ENCODE measurements at places on chromosomes 1 and 21.

DNA sequence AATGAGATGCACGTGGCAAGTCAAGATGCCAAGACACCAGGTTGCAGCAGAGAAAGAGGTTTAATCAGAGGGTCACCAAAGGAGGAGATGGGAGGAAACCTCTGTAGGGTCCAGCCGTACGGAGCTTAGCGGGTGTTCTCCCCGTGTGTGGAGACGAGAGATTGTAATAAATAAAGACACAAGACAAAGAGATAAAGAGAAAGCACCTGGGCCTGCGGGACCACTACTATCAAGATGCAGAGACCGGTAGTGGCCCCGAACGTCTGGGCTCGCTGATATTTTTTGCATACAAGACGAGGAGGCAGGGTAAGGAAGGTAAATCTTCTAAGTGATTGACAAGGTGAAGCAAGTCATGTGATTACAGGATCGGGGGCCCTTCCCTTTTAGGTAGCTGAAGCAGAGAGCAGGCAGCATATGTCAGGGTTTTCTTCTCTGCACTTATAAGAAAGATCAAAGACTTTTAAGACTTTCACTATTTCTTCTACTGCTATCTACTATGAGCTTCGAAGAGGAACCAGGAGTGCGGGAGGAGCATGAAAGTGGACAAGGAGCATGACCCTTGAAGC, 41.2 kb upstream of the TDRD10 start:
- no peak for DNase-seq

GRCh38 chr1:37720231-37721130, 28.2 kb downstream of the CDCA8 start:
- DNase-seq: no peak

- DNase-seq: no peak
Measured at GRCh38 chr1:48027533-48027835, 30.3 kb upstream of the TRABD2B start.

GRCh38 chr1:119656410-119656955, 8.4 kb upstream of the ZNF697 start:
- no peak for DNase-seq

DNA sequence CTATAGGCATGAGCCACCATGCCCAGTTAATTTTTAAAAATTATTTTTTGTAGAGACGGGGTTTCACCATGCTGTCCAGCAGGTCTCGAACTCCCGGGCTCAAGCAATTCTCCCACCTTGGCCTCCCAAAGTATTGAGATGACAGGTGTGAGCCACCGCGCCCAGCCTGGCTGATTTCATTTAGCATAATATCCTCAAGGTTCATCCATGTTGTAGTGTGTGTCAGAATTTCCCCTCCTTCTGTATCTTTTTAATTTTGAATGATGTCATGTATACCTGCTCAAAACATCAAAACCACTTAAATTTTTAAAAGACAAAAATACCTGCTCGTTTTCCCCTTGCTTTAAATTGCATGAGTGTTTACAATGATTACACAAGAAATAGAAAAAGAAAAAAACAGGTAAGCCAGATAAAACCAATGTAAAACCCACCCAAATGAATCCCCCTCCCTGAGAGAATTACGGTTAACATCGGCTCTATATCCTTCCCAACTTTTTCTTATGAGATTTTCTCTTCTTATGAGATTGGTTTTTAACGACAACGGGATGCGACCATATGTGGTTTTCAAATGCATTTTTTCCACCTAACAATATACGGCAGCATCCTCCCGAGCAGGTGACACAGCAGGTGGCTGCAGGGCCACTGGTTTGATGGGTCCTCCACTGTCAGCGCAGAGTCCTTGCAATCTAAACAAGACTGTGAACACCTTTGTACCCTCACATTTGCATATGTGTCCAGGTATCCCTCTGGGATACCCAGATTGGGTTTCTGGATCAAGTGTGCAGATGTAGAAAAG, 22.1 kb downstream of the IFFO2 start:
- DNase-seq: no peak

- DNase-seq: peak; percentile 87
Measured at GRCh38 chr1:173477286-173478093, at the start of gene PRDX6. TSS of gene PRDX6 (plus strand) at chr1:173477335. CDS start at chr1:173477398, 63 bp downstream.

- no peak for DNase-seq
Measured at GRCh38 chr1:28371010-28371377, 1.5 kb downstream of the PHACTR4 start.

- no peak for DNase-seq
Measured at GRCh38 chr21:29656504-29657239, 283.1 kb downstream of the GRIK1 start.

GRCh38 chr1:19577561-19577960, 66.5 kb upstream of the NBL1 start:
- DNase-seq: no peak

DNA sequence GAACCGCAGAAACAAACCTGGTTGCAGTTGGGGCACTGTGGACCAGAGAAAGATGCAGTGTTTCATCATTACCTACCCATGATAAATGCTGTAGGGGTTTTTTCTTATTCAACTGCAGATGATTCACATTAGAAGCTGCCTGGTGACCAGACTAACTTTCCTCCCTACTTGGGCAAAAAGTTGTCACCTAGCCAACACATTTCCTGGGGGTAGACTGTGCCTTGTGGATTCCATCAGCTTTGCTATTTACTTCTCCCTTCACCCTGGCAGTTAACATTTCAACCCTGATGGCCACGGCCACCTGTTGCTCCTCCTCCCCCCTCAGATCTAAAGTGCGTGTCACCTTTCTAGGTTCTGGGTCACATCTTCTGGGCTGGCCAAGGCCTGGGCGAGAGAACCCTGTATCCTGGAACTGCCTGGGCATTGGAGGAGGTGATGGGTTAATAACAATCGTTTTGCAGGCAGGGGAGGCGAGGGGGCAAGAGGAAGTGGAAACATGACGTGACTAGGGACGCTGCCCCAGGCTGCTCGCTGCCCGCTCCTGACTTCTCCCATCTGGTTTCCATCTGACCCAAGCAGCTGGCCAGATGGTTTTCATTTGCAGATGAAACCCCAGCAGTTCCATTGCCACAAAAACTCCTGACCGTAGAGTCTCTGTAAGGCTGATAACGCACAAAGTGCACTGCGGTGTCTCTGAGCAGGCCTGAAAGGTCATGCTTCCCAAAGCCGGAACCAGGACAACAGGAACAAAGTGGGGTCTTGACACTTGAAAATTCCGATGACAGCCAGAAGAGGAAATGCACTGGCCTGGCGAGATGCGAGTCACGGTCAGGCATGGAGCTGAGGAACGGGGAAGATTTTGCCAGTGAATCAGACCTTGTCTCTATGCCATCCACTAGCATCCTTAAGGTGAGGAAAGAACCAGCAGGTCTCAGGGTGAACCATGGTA, 36.6 kb downstream of the CAPZB start:
- DNase-seq: no peak

- no peak for DNase-seq
Measured at GRCh38 chr1:153698020-153698922, 19.8 kb downstream of the NPR1 start.

DNA sequence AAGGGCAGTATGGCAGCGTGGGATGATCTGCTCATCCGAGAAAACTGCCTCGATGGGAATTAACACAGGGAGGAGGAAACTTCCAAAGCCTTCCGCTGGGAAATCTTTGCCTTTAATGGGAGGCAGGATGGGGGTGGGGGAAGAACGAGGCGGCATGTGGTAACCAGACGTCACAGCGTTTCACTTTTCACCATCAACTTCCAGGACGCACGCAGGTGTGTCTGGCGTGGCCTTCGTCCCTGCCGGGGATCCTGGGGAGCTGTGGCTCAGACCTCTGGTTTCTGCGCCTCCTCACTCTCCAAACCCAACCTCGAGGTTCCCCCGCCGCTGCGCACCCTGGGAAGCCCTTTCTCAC, 282 bp downstream of the RSPH1 start:
- DNase-seq: peak; percentile 46

DNA sequence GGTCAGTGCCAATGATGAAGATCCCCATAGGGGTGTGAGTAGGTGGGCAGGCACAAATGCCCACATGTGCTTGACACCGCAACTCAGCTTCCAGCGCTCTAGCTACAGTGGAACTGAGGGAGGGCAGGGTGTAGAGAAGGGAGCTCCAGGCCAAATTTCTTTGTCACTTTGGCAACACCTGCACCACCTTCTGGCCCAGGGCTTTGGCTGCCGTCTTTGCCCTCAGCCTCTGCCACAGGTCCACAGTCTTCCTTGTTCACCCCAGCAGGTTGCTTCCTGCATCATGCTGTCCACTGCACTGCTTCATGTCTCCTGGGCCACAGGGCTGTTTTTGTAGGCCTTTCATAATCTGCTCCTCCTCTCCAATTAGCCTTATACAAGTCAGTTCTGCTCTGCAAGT, 20.4 kb upstream of the FMOD start:
- DNase-seq: no peak

DNA sequence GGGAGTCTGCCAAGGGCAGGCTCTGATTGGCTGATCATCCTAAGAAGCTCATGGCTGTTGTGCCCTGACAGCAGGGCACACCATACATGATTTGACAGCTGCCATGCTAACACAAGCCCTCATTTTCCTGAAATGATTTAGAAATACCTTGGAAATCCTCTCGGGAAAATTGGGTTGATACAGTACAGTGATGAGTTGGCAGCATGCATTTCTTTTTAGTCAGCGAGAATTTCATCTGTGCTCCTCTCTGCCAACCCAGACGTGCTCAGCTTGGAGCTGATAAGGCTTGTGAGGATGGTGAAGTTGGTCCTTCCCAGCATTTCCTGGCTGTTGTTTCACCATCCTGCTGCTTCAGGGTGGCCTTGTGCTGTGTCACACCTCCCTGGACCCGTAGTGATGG, 22.6 kb upstream of the KCNQ4 start:
- no peak for DNase-seq

- DNase-seq: no peak
Measured at GRCh38 chr1:160630523-160631451, 16.1 kb downstream of the SLAMF1 start.

DNA sequence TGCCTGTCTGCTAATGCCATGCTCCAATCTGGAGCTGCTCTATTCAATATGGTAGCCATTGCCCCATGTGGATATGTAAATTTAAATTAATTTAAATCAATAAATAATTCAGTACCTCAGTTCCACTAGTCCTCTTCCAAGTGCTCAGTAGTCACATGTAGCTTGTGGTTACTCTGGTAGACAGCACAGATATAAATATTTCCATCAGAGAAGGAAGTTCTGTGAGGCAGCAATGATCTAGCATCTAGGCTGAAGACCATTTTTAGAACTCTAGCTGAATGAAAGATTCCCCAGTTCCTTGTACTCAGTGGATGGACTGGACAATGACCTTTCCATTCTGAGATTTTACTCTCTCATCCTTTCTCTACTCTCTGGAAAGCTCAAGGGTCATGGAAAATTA, 25.8 kb upstream of the CAPZB start:
- no peak for DNase-seq

GRCh38 chr1:9573723-9574122, 15.0 kb upstream of the TMEM201 start:
- DNase-seq: no peak

GRCh38 chr1:2499986-2500596, 24.0 kb downstream of the PLCH2 start:
- peak; percentile 25 for DNase-seq

GRCh38 chr1:90850181-90850897, 133.2 kb upstream of the BARHL2 start:
- DNase-seq: no peak

- DNase-seq: no peak
Measured at GRCh38 chr1:196684476-196684875, 32.6 kb downstream of the CFH start.

- no peak for DNase-seq
Measured at GRCh38 chr21:44291078-44291935, 5.6 kb downstream of the AIRE start.

GRCh38 chr1:175539986-175540385, 203.4 kb downstream of the TNR start:
- DNase-seq: no peak

GRCh38 chr1:91548376-91549040, 47.9 kb downstream of the CDC7 start:
- no peak for DNase-seq

- DNase-seq: no peak
Measured at GRCh38 chr1:114093624-114094362, 59.9 kb downstream of the SYT6 start.

GRCh38 chr1:201456499-201457309, 12.3 kb downstream of the PHLDA3 start:
- DNase-seq: no peak

DNA sequence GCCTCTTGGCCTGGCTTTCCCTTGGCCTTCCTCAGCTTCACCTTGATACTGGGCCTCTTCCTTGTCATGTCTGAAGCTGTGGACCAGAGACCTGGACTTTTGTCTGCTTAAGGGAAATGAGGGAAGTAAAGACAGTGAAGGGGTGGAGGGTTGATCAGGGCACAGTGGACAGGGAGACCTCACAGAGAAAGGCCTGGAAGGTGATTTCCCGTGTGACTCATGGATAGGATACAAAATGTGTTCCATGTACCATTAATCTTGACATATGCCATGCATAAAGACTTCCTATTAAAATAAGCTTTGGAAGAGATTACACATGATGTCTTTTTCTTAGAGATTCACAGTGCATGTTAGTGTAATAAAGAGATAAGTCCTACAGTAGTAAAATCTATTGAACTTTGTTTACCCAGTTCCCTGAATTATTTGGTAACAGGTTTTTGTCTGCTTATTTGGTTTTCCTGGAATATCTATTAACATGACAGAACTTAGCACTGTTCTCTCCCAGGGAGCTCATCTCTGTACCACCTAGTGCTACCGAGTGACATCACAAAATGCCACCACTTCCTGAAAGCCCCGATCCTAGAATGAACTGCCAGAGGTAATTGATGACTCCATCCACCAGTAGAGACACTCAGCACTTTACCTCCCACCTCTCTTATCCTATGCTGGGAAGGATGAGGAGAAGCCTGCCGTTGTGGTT, 22.2 kb downstream of the UBE2T start:
- DNase-seq: no peak

DNA sequence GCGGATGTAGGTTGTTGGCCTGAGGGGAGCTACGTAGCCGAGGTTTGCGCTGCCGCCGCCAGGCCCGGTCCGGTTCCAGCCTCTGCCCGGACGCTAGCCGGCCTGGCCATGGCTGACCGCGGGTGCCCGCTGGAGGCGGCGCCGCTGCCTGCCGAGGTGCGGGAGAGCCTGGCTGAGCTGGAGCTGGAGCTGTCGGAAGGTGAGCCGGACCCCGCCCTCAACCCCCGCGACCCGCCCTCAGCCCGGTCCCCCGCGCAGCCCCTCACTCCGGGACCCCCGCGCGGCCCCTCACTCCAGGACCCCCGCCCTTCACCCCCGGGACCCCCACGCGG, 299 bp downstream of the DIP2A start:
- no peak for DNase-seq

DNA sequence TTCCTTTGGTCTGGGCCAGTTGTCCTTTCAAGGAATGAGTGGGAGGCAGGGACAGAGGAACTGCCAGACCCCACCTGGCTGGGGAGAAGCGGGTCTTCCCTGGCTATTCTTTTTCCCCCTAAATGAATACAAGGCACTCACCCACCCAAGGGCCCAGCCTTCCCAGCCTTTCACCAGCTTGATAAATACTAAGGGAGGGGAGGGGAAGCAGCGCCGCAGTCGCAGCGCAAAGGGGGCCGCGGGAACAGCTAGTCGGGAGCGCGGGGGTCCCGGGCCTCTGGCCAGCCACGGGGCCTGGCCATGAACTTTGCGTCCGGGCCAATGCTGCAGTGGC, 91.3 kb upstream of the VAMP3 start:
- DNase-seq: no peak

GRCh38 chr1:15212954-15213291, 34.1 kb upstream of the FHAD1 start:
- DNase-seq: no peak
